ENCODE measurements at places on chromosomes 6 and 20. TPM values are rescaled to one million over a fixed set of nuclear protein-coding genes. Genes with fewer than 3 reads are reported as not detected.

GRCh38 chr20:42483730-42484303 is 705.9 kb downstream of the PTPRT start:
- no peak for DNase-seq

The HSF2 gene
- total RNA-seq, result 65.9 TPM

- no peak for DNase-seq
These were observed 89.2 kb downstream of the FAM83B start for GRCh38 chr6:54935739-54936138.

GRCh38 chr20:38961530-38962043 is 557 bp upstream of the DHX35 start:
- DNase-seq, result no peak

The FAM229B gene
- total RNA-seq, result 28.7 TPM

GRCh38 chr6:170011204-170012036 is 260.0 kb downstream of the ERMARD start:
- DNase-seq, result peak; percentile 63

DNA sequence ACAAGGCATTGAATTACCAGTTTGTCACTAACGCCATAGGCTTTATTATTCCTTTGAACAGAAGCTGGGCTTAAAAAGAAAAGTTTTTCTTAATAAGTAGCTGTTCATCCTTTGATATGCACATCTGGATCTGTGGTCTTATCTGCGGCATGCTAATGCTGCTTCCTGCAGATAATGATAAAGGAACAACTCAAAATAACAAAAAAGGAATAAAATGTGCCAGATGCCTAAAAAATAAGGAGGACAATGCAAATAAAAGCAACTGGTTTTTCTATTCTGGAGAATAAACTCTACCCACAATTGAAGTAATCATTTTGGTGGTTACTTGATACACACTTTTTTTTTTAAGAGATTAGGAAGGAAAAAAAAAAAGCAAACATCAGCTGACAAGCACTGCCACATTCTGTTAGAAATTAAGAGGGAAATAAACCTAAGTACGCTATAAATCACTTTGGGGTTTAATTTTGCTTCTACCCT is 156.8 kb upstream of the SALL4 start:
- no peak for DNase-seq

Data from right atrium auricular region (tissue), 2 donors.